ENCODE measurements at places on chromosomes 6 and 20.

- no peak for DNase-seq
Observed at GRCh38 chr20:58342104-58342945, 32.8 kb downstream of the RAB22A start.

GRCh38 chr20:63804308-63804636 is 26.8 kb downstream of the ZBTB46 start:
- DNase-seq: no peak

DNA sequence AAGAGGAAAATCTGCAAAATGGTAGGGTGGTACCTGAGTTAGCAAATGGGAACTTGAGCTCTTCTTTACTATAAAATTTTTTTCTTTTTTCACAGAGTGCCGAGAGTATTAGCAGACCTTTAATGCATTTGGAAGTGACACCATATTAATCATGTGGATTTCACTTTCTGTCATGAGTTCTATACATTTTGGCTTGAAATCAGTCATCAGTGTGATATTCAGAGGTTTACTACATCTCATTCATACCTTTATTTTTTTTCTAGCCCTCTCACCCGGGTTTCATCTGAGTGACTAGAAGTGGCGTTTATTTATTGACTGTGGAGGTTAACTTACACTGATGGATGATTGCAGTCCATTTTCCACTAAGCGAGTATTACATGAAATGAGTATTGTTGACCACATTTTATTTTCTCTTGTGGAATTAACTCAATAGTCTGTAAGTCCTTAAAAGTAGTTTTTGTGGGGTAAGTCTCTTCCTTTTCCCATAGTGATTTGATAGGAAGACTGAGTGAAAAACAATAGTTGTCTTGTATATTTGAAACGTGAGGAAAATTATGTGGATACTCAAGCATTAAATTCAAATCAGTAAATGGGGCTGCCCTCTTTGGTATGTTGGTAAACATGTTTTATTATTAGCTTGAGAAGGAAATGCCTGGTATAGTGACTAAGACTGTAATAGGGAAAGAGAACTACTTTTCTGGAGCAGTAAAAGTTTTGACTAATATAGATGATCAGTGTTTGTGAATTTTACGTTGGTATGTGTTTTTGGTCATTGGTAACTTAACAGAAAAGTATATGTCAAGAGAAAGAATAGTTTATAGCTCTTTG is 55.5 kb downstream of the JARID2 start:
- DNase-seq: no peak

- DNase-seq: no peak
Observed at GRCh38 chr6:11613858-11614257, 76.3 kb downstream of the TMEM170B start.

DNA sequence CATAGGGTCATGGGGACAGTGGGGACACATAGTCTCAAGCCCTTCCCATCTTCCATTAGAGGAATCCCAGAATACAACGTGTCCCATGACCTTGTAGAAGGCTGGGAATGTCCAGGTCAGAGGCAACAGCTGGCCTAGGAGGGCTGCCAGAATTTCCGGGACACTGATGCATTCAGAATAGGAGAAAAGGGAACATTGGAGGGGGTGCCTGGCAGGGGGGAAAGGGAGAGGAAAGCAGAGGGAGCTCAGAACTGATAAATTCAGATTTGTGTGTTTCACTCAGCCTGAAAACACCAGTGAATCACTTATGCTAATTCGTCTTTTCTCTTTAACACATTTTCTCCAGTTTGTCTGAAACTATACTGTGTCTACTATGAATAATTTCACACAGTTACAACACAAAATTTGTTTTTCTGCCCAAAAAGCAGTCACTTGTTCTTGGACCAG is 35.5 kb upstream of the BMP2 start:
- no peak for DNase-seq
